ENCODE measurements at places on chromosomes 13 and 19. TPM values are rescaled to one million over a fixed set of nuclear protein-coding genes. Genes with fewer than 3 reads are reported as not detected.
A peak's percentile ranks its signal among the peaks of the same experiment; 100 is the strongest.

Gene ARRDC5
- not detected for total RNA-seq

Gene ZNF440
- total RNA-seq, result 6.9 TPM

DNA sequence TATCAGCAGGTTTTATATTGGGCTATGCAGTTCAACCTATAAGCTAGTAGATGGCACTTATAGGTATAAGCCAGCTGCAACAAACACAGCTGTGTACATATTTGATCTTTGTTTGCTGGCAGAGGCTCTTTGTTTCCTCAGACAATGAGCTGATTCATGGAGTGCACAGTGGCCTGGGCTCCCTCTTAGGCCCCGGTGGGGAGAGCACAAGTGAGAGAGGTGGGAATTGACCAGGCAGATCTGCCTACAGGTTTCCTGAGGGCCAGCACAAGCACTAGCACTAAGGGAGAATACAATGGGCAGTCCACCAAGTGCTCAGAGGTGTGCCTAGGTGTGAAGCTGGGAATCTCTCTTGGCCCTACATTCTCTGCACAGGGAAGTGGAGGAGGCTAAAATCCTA is 1390.7 kb downstream of the SLITRK5 start:
- DNase-seq, result no peak

DNA sequence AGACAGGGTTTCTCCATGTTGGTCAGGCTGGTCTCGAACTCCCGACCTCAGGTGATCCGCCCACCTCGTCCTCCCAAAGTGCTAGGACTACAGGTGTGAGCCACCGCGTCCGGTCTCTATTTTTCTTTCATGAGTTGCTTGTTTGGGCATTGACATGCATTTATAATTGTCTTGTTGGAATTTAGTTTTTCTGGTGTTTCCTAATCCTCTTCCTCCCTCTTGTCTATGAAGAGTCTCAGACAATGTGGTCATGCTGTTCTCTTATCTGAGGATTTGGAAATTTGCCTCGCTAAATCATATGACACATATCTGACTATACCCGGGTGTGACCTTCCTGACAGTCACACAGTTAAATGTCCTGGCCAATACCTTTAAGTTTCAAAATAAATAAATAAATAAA is 7.4 kb upstream of the CEACAM18 start:
- no peak for DNase-seq

DNA sequence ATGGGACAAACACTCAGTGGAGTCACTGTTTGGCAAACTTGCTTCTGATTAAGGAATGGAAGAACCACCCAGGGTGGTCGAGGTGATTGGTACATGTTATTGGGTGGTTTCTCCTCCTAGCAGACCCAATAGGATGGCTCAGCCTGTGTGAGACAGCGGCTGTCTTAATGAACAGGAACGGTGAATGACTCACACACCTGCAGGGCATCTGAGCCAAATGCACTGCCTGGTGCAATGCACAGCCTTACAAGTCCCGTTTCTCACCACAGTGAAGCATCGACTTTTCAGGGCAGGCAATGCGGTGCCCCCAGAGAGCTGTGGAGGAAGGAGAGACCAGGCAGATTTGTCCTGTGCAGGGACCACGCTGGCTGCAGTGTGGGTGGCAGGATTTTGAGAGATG is 238.5 kb downstream of the FGF9 start:
- DNase-seq, result no peak

GRCh38 chr13:109100705-109101304 is 471.4 kb downstream of the MYO16 start:
- peak; percentile 43 for DNase-seq

GRCh38 chr19:37007587-37008220 is 70.5 kb upstream of the ZNF420 start:
- peak; percentile 51 for DNase-seq

DNA sequence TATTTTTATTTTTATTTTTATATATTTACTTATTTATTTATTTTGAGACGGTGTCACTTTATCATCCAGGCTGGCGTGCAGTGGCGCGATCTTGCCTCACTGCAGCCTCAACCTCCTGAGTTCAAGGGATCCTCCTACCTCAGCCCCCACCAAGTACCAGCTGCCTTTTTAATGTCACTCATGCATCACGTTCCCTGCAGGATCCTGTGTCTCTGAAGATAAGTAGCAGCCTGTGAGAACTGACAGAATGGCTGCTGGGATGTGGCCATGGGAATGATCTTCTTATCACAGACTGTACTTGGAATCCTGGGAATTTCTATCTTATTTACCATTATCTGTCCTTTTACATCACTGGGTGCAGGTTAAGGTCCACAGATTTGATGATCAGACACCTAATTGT is 9.2 kb upstream of the ZNF761 start:
- no peak for DNase-seq

DNA sequence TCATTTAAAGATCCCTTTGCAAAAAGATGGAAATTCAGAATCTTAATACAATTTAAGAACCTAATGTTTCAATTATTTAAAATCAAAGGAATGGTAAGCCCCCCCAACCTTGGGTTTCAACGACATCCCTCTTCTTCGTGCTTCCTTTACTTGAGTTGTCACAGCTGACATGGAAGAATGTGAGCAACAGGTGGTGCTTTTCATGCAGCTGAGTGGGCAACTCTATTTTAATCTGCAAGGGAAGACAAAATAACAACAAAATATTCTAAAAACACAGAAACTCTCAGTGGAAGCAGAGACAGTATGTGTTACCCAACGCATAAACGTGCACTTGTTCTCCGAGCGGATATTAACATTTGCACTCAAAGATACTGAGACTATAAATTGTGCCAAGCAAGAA is 92.3 kb downstream of the DOCK9 start:
- DNase-seq, result no peak
